ENCODE measurements at places on chromosomes 2 and 18.

DNA sequence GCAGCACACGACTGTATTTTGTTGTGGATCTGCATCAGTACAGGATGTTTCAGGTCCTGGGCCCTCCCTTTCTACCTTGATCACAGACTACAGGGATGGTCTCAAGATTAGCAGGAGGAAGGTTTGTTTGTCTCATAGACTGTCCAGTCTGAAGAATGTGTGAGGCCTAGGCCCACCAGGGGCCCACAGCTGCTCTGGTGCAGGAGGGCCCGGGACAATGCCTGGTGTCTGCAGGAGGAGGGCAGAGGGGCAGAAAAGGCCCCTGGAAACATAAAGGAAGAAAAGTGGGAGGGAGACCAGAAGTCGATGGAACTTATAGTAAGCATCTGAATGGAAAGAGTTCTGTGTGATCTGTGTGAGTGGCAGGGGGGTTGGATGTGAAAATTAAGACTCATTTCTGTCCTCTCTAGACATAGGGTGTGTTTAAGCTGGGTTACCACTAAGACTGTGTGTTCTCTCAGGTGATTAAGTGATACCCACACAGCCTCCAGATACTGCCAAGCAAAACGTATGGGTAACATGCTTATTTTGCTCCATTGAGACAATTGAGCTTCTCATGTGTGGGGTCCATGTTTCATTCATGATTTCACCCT, 33.4 kb upstream of the LPIN2 start:
- no peak for DNase-seq

GRCh38 chr18:10036479-10036878, 122.7 kb downstream of the VAPA start:
- no peak for DNase-seq

- no peak for DNase-seq
Observed at GRCh38 chr18:46574743-46575115, 82.3 kb downstream of the LOXHD1 start.

DNA sequence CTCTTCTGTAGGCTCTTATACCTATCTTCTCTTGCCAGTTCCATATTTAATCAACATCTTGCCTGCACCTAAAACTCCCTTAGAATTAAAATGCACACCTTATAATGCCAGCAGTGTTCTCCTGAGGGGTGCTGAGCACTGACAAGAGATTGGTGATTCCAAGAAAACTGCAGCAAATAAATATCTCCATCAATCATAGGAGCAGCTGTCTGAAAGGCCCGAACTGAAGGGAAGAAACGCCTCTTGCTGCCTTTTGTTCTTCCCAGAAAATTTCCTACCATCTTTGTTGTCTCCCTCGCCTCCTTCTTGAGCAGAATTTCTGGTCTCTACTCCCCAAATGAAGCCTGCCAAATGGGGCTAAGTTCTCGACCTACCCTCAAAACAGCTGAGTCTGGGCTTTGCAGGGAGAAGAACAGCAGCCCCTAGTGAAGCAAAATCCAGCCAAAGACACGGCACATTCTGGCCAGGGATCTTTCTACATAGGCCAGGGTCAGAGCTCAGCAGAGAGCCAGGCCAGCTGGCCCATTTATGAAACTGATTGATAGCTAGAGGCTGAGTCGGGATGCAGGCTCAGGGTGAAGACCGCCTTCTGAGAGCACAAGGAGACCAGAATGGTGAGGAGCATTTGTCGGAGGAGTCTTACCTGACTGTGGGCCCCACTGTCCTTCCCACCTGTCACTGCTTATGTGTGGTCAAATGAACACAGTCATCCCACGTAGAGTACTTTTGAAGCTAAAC, 20.4 kb upstream of the TMEM247 start:
- no peak for DNase-seq

DNA sequence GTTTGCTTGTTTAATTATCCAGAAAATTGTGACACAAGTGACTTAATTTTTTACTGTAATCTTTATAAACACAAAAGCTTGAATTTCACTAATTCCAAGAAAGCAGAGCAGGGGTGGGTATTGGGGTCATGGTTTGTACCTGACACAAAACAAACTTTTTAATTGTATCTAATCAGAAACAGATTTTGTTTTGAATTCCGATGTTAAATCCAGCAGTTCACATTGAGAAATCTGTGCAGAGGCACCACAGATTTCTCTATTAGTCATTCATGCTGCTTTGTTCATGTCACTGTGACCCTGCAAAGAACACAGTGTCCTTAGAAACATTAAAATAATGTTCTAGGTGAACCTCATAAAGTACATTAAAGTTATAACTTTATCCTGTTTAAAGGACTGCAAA, 443.4 kb downstream of the NYAP2 start:
- no peak for DNase-seq

GRCh38 chr2:15733867-15734673, 142.4 kb downstream of the DDX1 start:
- no peak for DNase-seq

GRCh38 chr18:46452820-46453219, 204.2 kb downstream of the LOXHD1 start:
- no peak for DNase-seq

DNA sequence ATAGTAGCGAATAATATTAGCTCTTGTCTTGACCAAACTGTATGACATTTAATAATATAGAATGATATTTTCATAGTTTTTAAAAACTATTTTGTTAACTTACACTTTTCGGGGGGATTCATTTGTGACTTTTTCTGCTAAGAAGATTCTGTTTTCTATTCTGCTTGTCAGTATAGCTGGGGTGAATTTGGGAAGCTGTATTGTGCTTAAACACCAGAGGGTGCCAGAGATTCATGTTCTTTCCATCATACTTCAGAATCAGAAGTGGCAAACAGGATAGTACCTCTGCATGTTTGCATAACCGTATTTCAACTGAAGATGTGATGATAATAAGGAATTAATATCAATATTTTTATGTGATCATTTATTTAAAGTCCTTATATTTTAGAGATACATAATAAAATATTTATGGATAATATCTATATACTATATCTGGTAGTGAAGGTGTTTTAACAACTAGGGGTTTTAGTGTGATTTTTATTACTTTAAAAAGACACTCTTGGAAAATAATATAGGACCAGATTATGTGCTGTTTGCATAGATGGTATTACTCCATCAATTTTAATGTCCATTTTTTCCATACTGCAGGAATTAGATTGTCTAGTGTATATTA, 81.0 kb downstream of the TAF4B start:
- no peak for DNase-seq

Data from stimulated activated CD4-positive, alpha-beta T cell treated with anti-CD3 and anti-CD28 coated beads, Interleukin-2, amount 100 ng/mL, for 24 hours (primary cell).